ENCODE measurements at places on chromosomes 4 and X. TPM values are rescaled to one million over a fixed set of nuclear protein-coding genes. Genes with fewer than 3 reads are reported as not detected.

DNA sequence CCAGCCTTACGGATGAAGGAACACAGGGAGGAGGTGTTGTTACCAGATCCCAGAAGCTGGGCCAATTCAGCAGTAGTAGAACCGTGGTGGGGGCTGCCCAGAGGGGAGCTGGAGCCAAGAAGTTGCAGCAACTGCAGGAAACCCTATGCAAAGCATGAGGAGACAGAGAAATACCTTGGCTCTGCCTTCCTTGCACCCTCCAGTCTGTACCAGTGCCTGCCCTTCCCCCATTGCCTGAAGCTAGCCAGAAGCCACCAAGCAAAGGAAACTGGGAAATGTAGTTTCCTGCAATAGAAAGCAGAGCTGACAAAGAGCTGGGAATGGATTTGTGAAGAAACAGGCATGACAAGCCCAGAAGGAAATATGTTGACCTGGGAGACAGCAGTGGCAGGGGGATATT is 108.7 kb upstream of the FUNDC1 start:
- no peak for DNase-seq

- no peak for DNase-seq
Measured at GRCh38 chr4:69858690-69859089, 1.3 kb downstream of the SULT1E1 start.

DNA sequence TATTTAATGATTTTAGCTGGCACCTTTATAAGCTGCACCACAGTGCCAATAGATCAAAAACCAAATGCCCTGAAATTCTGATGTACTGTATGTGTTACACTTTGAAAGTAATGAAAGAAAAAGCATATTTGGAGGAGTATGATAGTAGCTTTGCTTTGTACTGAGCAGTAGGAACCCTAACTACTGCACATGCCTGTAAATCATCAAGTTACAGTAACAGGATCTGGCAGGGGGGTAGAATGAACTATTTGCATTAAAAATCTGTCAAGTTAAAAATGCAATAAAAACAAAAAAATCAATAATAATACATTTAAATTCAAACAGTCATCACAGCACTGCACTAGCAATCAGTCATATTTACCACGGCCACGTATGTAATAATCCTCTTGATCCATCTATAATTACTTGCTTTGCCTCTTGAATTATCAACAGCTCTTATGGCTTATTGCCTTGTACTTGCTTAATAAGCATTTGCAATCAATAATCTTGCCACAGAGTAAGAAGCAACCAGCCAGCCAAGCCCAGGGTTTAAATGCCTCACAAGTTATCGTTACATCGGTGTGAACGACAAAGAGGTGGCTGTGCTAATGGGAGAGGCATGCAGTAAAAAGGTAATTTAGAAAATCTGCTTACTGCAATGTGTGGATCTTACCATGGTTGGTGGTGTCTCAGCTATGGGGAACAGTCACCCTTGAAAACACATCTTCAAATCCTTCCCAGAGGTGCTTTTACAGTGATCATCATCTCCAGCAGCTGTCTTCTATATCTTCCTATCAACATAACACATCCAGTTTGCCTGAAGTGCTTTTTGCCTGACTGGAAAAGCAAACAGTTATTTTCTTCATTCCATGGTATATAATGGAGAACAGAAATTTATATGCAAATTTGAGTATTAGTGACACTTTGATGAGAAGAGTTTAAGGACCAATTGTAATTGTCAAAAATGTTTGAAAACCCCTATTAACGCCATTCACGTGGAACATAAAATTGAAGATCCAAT is 1812.1 kb upstream of the ADGRL3 start:
- DNase-seq = no peak

- DNase-seq = no peak
Measured at GRCh38 chr4:33334416-33334815, 2614.2 kb downstream of the PCDH7 start.

The TMA16 gene
- total RNA-seq = 83.9 TPM

The TRIML1 gene
- total RNA-seq = not detected

All from activated CD4-positive, alpha-beta T cell treated with anti-CD3 and anti-CD28 coated beads, Interleukin-2, amount 10 ng/mL, durations not matched to agents 24 days and 14 days (primary cell).